Activated CD8-positive, alpha-beta memory T cell treated with anti-CD3 and anti-CD28 coated beads for 24 hours (primary cell): ENCODE measurements at places on chromosomes 4 and X.

- DNase-seq, result no peak
Observed at GRCh38 chr4:34105311-34105710, 2139.0 kb downstream of the ARAP2 start.

GRCh38 chr4:6724421-6725111 lies 8.6 kb downstream of the BLOC1S4 start:
- DNase-seq, result no peak

DNA sequence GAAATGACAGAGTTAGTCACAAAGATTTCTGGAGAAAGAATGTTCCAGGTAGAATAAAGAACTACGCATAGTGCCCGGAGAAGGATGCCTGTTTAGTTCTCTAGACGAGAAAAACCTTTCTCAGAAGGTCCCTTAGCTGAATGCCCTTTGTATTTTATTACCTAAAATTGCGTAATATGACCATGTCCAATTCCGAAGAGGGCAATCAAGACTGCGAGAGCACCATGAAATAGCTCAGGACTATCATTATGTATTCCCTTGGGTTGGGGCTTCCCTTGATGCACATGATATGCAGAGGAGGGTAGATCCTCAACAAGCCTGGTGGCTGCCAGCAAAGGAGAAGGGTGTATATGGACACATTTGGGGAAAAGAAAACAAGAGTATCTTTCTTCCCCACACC lies 358.1 kb upstream of the FTHL17 start:
- no peak for DNase-seq

DNA sequence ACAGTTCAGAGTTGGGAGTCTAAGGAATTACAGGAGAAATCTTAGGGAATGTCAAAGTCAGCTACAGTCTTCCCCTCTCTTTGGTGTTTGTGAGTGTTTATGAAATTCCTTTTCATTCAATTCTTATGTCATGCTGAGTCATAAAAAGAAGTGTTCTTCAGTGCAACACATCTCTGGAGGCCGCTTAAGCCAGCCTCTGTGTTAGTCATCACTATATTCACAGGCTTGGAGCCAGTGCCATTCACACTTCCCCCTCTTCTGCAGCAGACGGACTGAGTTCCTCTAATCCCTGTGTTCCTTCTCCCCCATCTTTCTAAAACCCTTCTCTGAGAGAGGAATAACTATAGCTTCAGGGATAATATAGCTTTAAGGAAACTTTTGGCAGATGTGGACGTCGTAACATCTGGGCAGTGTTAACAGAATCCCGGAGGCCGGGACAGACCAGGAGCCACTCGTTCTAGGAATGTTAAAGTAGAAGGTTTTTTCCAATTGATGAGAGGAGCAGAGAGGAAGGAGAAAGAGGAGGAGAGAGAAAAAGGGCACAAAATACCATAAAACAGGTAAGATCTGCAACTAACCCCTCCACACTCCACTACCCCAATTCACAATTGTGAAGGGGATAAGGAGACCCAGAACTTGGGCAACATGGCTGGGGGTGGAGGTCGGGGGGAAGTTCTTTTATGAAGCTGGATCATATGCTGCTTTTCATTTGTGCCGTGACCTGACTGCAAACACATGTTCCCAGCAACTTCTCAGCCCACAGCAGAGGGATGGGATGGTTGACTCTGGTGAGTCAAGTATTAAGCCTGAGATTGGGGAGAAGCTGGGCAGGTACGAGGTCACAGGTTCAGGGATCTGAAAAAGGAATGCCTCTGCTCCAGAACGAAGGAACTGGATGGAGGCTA lies at the start of gene SRPX2:
Gene SRPX2 (plus strand): TSS at position 244 of the 905 bp plus-strand sequence. CDS start 2,124 bp downstream, outside the sequence.
- no peak for DNase-seq

- DNase-seq, result no peak
Observed at GRCh38 chrX:7158468-7158990, 10.6 kb upstream of the PUDP start.

DNA sequence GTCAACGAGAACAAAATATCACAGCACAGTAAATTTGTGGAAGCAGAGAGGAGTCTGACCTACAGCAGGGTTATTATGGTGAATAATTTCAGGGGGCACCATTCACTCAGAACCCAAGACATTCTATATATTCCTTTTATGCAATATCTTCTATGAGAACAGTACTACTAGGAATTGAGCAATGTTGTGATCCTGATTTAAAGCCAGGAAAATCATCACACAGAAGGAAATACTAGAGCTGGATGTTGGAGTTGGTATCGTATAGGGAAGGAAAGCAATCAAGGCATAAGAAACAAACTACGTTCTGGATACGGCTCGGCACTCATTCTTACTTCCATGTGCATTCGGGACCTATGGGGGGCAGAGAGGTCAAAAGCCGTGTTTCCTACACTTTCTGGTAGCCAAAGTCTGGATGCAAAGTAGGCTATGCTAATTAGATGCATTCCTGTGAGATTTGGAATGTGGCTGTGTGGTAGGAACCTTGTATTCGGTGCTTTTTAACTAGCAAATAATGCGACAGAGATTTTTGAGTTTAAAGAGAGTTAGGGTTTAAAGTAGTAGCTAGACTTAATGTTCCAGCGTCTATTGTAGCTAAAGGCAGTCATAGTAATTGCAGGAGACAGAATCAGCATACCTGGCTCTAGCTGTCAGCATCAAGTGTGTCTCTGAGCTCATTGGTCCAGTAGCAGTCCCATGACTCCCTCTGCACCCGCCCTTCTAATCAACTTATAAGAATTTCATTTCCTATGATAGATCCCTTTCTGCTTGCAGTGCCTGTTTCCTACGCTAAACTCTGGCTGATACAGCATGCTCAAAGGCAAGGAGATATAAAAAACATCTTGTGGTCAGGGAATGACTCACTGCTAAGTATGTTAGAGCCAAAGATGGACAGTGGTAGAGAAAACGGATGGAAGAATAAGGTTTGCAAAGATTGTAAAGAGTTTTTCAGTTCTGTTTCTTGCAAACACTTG lies 43.3 kb upstream of the PDGFC start:
- DNase-seq, result no peak

DNA sequence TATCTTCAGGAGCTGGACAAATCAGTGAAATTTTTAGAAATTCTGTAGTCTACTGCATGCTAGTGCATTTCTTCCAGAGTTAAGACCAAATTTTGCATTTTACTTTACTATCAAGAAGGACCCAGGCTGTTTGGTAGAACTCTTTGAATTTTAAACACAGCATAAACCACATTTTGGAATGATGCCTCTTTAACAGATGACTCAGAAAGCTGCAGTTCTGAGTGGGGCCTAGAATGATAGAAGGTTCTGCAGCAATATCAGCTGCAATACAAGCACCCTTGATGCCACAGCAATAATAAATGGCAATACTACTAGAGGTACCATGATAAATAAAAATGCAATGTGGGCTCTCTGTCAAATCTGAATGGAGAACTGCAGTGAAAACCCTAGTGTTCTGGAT lies 198.7 kb downstream of the TMA16 start:
- DNase-seq, result no peak

- DNase-seq, result no peak
Observed at GRCh38 chr4:111215755-111216154, 592.9 kb upstream of the PITX2 start.

DNA sequence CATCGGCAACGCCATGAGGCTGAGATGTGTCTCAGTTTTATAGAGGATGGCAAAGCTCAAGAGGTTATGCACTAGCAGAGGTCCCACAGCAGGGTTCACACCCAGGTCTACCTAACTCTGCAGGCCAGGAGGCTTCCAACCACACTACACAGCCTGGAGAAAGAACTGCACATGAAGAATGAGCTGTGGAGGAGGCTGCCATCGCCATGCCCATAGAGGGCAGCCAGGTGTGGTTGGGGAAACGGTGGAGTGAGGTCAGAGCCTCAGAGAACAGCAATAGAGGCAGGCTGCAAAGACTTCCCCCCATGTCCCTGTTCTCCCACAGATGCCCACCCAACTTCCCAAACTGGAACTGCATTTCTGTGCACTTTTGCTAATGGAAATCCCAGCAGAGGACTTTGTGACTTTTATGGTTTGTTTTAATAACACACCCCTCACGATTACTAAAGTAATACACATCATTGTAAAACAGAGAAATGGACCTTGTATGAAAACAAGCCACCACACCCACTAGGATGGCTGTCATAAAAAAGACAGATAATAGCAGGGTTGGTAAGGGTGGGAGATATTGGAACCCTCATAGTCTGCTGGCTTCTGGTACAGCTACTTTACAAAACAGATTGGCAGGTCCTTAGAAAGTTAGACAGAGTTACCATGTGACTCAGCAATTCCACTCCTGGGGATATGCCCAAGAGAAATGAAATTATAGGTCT lies 58.9 kb upstream of the PROM1 start:
- DNase-seq, result no peak

DNA sequence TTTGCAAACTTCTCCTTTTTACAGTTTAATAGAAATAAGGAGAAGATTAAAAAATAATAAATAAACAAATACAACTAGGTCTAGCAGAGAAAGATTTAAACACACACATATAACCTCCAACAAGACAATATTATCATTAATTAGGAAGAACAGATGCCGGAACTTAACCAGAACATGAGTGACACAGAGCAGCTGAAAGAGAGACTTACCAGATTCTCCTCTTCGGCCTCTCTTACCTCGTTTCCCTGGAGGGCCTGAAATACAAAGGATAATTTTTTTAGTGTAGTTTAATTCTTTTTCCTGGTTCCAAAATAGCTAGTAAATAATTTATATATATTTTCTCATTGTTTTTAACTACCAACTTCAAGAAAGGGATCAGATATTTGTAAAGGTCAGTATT lies 252.5 kb downstream of the COL25A1 start:
- no peak for DNase-seq

DNA sequence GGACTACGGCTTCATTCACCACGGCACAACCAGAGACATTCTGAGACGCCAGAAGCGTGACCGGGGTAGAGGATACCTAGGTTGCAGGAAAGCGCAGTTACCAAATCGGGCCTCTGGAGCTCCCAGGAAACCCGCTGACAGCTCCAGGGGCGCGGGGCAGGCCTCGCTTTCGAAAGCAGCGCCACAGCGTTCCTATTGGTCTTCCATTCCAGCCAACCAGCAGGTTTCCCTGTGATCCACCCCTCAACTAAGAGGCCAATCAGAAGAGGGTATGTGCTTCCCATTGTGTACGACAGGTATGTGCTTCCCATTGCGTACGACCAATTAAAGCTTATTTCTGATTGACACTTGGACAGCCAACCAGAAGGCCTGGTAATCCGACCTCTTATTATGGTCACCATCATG lies 14.9 kb downstream of the SNX12 start:
- no peak for DNase-seq

DNA sequence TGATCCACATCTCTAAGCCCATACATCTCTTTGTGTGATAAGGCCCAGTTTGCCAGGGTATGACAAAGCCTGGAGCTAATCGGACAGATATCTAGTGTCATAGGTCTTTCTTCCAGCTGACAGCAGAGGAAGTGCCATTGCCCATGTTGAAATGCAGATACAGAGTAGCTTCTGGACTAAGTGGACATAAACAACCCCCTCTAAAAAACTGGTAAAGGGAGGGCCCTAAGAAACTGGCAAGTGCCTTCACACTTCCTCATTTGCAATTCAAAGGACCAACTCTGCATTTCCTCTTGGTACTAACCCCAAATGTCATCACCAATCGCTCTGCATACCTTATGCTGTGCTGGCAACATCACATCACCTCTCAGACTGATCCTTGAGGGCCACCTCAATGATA lies 20.8 kb downstream of the ARHGEF6 start:
- no peak for DNase-seq

GRCh38 chr4:189022440-189023035 lies 883.3 kb downstream of the TRIML1 start:
- no peak for DNase-seq
